Immature natural killer cell (primary cell): ENCODE measurements at places on chromosomes 12 and 14.

DNA sequence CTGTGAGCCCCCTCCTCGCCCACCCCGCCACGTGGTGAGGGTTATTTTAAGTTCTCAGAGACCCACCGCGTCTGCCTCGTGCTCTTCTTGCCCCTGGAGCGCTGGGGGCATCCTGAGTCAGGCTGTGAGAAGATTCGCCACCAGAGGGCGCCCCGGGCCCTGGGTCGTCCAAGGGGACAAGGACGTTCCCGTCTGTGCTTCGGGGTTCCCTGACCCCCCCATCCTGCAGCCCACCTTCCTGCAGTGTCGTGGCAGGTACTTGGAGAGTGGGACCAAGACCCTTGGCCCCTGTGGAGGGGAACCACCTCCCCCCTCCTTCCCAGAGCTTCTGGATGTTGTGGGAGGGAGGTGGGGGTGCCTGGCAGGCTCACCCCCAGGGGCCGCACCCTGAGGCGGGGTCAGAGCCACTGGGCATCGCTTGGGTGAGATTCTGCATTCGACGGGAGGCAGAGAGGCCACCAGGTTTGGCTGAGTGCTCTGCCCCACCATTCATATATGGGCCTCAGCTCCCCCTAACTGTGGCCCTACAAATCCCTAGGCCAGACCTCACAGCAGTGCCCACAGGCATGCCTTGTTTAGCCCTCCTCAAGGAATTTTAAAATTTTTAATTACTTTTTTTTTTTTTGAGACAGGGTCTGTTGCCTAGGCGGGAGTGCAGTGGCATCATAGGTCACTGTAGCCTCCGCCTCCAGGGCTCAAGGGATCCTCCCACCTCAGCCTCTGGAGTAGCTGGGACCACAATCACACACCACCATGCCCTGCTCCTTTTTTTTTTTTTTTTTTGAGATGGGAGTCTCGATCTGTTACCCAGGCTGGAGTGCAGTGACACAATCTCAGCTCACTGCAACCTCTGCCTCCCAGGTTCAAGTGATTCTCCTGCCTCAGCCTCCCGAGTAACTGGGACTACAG, 17.0 kb downstream of the RHOF start:
- peak; percentile 85 for DNase-seq

GRCh38 chr14:71488703-71489191, 443.5 kb upstream of the RGS6 start:
- no peak for DNase-seq

DNA sequence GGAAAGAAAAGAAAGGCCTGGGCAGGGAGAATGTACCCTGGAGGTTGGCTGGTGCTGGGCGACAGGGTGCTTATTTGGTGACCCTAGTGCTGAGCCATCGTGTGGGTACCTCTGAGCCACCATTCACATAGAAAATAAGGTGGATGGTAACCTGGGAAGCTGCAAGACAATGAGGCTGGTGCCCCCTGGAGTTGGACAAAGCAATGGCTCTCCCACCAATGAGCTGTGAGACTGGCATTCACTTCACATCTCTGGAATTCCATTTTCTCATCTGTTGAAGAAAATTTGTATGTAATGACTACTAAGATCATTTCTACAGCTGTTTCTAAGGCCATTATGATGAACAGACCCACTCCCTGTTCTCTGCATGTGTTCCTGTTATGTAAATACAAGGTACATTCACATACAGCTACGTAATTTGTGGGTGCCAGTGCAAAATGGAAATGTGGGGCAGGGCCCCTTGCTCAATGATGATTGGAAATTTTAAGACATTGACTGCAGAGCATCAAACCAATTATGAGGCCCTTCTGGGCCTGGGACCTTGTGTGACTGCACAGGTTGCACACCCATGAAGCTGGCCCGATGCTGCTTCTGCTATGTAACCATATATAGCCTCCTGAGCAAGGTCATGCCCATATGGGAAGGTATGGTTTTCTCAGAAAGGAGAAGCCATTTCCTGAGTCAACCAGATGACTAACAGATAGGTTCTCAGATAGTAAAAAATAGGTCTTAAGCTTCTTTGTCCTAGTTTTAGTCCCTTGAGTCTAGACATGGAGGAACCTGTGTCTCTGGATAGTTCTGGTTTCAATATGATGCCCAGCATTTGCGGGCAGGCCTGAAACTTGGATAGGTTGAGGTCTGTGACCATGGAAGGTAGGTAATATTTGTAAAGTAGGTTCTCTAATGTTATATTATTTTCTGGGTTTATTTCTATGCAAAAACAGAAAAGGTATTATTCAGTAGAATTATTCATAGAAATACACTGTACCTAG, 63.4 kb upstream of the IGF1 start:
- no peak for DNase-seq

DNA sequence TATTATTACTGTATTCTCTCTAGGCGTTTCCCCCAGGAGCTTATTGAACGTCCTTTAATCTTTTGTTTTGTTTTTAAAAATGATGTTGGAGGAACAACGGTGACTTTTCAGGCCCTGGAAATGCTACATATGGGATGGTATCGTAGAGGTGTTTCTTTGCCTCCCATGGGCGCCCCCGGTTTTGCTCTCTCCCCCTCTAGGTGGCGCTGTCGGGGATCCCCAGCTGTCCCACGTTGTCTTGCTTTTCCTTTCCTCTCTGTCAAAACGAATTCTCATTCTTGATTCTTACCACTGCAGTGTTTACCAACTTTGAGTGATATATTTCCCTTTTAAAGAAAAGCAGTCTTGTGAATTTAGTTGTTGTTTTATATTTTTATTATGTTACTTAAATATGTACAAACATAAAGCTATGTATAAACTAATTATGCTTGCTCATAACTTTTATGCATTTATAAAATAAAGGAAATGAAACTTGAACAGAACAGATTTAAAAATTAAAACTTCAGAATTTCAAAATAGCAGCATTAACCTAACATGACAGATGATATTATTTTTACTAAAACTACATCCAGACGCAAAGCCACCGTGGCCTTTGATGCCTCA, 171.9 kb downstream of the RGS6 start:
- peak; percentile 0 for DNase-seq

DNA sequence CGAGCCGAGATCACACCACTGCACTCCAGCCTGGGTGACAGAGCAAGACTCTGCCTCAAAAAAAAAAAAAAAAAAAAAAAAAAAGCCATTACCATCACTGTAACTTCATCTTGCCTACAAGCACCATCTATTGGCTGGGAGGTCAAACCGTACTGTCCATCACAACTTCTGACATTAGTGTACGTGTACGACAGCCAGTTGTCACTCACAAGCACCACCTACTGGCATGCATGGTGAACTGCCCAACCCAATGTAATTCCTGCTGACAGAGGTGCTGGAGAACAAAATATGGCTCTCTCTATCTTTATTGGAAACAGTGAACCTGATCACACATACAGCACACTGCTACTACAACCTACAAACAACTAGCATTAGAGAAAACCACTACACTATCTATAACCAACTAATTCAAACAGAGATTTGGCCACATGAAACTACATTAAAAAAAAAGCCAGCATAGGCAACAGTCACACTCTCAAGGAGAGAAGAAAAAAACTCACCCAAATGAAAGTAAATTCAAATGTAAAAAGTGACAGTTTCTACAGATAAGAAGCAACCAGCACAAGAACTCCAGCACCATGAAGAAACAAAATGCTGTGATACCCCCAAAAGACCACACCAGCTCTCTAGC, 82.3 kb downstream of the PUS7L start:
- no peak for DNase-seq

DNA sequence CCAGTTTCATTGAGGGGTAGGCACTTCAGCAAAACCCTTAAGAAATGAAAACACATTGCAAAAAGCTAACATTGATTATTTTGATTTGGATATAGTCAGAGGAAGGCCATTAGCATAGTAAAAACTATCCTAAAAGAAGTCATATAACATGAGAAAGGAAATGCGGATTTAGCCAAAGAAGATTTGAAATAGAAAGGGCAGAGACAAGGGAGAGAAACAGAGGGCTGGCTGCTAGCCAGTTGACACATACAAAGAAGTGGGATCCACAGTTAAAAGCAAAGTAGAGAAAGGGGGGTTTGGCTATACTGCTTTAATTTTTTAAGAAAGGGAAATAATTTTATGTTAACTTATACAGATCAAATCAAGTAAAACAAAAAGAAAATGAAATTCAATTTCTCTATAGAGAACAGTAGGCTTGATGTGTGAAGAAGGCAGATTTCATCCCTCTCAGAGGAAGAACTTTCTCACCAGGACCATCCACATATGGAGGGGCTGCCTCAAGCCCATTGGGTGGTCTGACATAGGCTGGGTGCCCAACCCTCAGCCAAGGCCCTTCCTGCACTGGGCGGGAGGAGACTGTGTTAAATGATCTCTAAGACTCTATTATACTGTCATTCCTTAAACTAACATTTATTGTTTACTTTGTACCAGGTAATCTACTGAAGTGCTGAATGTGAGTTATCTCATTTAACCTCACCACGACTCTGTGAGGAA, 420.3 kb downstream of the CCDC91 start:
- no peak for DNase-seq

DNA sequence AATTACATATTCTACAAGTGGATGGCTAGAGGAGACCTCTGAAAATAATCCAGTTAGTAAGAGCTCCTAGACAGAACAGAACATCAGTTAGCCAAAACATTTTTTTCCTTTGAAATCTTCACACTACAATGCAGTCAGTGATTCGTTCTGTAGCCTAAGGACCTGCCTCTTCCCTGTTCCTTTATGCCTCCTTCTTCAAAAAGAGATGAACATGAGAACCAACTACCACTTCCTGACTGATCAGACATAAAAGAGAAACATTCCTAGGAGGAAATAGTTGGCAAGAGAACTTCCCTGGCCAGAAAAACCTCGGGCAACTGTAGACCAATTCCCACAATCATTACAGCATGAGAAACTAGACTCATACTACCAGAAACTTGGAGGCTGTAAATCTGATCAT, 29.4 kb downstream of the ITPR2 start:
- no peak for DNase-seq

GRCh38 chr14:31096255-31096654, 70.1 kb upstream of the STRN3 start:
- DNase-seq: no peak

DNA sequence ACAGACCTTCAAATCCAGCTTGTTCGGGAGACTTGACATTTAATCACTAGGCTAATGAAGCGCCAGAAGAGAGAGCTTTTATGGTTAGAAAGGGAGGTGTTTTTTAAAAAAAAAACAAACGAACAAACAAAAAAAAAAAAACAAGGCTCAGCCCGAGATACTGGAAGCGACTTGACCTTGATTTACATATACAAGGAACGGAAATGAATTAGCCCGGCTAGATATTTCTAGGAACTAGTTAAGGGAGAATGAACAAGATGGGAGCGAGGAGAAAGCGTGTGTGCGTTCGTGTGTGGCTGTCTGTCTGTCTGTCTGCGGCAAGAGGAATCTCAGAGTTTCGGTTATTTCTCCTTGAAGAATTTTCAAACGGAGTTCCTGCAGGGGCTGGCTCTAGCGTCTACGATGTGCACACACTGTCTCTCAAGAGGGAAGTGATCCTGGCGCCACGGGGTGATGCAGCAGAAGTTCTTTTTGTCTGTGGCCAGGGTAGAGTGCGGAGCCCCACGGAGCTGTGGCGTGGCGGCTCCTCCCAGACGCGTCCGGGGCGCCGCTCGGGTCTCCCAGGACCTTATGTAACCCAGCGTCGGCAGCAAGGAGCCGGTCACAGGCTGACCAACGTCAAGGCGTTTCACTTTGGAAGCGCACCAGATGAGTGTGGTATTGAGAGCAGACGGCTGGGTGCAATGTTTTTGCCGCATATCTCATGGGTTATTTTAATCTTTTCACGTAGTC, 18.8 kb downstream of the SOCS2 start:
- peak; percentile 50 for DNase-seq

GRCh38 chr14:73251516-73252215, 14.4 kb downstream of the PAPLN start:
- DNase-seq: no peak

- no peak for DNase-seq
These were observed 134.2 kb downstream of the SYNE2 start for GRCh38 chr14:63986789-63987533.

DNA sequence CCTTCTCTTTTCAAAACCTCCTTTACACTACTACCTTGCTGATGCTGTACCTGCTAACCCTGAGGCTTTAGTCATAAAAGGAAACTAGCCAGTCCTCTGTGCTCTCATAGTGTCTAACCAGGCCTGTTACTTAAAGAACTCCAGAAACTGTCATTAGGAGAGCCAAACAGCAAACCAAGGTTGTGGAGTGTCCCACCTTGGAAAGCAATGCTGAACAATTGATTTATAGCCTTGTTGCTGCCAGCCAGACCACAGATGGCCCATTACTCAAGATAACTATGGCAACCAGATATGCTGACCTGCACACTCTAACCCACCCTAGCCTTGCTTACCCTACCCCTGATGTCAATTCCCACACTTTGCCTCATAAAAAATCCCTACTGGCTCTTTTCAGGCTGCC, 26.5 kb upstream of the BCAT1 start:
- DNase-seq: no peak

- DNase-seq: no peak
These were observed 653.6 kb downstream of the MED13L start for GRCh38 chr12:115623764-115624334.

DNA sequence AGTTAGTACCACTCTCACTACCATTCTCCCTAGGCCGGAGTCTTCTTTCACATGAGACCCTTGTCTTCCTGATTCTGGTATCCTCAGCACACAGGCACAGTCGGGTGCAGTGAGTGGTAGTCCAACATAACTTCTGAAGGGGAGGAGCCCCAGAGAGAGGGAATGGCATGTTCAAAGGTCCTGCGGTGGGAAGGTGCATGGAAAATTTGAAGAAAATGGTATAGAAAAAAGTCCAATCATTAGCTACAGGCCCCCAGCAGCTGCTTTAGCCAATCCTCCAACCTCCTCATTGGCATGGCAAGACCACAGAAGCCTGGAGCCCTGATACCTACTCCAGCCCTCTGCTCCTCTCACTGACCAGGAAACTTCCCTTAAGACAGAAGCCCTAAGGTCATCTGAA, 96.6 kb downstream of the ZFP36L1 start:
- DNase-seq: no peak

GRCh38 chr14:65224799-65225198, 122.5 kb upstream of the MAX start:
- no peak for DNase-seq
